ENCODE measurements at places on chromosomes 1 and 21.

- DNase-seq = no peak
These were observed 17.6 kb upstream of the RWDD3 start for GRCh38 chr1:95216292-95216990.

GRCh38 chr1:5985250-5985649 is 7.0 kb downstream of the NPHP4 start:
- no peak for DNase-seq

DNA sequence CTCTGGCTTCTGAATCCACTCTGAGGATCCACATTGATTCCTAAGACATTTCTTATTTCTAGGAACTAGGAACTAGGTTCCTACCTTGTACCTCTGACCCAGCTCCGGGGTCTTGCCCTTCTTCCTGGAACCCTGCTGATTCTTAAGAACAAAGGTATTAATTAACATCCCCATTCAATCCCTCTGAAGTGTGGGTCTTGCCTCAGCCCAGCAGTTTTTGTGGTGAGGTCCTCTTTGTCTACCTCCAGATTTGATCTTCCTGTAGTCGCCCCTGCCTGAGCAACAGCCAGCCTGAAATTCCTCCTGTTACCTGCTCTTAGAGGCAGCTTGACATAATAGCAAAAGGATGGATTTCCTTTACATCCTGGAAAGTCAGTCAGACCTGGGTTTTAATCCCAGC is 46.7 kb upstream of the CAMK1G start:
- DNase-seq = no peak

GRCh38 chr1:108109295-108109973 is 90.7 kb downstream of the SLC25A24 start:
- no peak for DNase-seq

GRCh38 chr1:168467452-168467851 is 76.3 kb downstream of the XCL2 start:
- DNase-seq = no peak

DNA sequence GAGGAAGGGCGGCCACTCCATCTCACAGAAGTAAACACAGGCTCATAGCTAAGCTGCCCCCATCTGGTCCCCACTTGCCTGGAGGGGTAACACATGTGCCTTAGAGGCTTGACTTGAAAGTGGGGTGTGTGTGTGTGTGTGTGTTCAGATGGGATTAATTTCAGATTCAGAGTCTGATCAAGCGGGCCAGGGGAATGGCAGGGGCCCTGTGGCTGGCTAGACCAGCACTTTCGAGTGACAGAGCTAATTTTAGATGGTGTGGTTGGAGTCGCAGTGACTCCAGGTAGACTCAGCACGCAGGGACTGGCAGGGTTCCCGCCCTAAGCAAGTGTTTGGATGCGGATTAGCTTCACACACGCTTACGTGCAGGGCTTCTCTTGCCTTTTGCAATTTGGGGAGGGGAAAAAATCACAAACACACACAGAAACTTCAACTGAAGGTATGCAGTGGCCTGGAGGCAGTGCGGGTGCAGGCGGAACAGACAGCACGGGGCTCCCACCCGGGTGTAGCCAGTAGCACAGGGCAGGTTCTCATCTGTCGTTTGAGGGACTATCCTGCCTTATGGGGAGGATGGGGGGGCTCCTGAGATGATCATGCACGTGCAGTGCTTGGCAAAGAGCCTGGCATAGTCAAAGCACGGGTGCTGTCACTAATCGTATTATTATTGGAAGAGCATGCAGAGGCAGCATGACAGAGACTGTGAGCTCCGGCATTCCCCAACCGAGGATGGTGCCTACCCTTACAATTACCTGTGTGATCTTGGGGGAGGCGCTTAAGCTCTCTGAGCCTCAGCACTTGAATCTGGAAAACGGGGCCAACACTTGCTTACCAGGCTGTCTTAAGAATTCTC is 1.3 kb downstream of the EDN2 start:
- DNase-seq = no peak

- DNase-seq = peak; percentile 59
These were observed 28.7 kb downstream of the NBPF3 start for GRCh38 chr1:21468599-21468998.

DNA sequence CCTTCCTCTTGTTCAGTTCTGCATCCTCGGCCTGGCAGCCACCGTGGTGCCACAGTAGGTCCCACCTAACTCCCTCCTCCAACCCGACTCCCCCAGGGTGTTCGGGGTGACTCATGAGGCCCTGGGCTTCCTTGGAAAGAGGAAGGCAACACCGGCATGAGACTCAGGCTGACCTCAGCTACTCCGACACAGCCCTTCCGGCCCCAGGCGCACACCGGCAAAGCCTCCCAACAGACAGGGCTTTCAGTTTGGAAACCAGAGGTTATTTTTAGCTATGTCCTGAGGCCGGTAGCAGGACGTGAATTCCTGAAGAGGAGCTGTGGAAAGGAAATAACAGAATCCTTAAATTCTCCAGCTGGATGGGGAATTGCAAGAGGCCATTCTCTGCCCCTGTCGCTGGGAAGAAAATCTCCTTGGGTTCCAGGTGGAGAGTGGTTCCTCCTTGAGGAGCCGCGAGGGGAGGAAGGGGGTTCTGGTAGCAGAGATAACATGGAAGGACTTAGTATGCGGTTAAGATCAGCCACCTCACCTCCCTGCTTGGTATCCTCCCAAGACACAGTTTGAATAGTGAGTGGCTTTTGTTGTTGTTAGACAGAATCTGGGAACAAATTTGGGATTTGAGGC is 24.4 kb downstream of the PLXNA2 start:
- DNase-seq = no peak

GRCh38 chr1:35406103-35406502 is 137.6 kb downstream of the ZMYM4 start:
- DNase-seq = no peak

DNA sequence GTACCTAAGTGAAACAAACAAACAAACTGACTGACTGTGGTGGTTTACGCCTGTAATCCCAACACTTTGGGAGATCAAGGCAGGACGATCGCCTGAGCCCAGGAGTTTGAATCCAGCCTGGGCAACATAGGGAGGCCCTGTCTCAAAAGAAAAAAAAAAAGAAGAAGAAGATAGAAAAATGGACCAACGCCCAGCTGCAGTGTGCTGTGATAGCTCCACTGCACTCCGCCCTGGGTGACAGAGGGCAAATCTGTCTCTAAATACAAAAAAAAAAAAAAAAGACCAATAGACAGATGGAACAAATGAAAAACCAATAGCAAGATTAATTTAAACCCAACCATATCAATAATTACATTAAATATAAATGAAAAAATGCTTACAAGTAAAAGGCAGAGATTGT is 13.9 kb downstream of the AKR7A3 start:
- DNase-seq = no peak

GRCh38 chr1:167462341-167462740 is 56.0 kb downstream of the CD247 start:
- no peak for DNase-seq

GRCh38 chr1:37437087-37437486 is 37.3 kb upstream of the ZC3H12A start:
- DNase-seq = no peak

DNA sequence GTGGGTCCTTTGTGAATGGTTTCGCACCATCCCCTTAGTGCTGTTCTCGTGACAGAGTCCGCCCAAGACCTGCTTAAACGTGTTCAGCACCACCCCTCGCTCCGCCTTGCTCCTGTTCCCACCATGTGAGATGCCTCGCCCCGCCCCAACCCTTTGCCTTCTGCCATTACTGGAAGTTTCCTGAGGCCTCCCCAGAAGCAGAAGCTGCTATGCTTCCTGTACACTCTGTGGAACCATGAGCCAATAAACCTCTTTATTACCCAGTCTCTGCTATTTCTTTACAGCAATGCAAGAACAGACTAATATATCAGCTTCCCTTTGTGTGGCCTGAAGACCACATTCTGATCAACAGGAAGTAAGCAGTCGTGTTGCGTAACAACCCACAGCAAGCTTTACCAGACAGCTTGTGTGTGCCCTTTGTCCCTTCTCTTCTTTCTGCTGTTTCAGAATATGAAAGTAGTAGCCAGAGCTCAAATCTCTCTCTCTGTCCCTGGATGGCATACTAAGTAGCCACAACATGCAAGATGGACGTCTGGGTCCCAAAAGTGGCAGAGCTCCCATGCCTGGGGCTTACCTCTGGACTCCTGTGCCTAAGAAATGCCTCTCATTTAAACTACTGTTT is 14.1 kb downstream of the HENMT1 start:
- no peak for DNase-seq

DNA sequence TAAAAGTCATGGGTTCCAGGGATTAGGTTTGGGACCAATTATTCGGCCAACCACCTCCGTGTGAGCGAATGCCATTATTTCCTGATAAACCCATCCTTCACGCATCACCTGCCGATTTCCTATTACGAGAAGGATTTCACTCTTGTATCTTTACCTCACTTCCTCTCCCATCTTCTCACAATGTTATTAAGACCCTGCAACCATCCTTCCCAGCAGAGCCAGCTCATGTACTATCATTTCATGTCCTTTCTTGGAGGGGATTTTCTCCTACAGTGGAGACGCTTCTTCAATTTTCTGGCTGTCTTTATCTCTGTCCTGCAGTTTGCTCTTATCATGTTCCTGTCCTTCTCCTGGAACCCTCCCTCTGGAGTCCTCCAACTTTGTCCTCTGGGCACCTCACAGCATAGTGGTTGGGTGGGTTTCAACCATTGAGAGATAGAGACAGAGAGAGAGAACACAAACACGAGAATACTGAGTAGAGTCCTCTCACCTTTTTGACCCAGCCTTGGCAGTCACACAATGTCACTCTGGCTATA is 192.2 kb downstream of the DYRK1A start:
- no peak for DNase-seq

GRCh38 chr1:38614861-38615260 is 244.7 kb downstream of the RRAGC start:
- DNase-seq = peak; percentile 32

- no peak for DNase-seq
These were observed 55.5 kb downstream of the PGM1 start for GRCh38 chr1:63648689-63649088.

DNA sequence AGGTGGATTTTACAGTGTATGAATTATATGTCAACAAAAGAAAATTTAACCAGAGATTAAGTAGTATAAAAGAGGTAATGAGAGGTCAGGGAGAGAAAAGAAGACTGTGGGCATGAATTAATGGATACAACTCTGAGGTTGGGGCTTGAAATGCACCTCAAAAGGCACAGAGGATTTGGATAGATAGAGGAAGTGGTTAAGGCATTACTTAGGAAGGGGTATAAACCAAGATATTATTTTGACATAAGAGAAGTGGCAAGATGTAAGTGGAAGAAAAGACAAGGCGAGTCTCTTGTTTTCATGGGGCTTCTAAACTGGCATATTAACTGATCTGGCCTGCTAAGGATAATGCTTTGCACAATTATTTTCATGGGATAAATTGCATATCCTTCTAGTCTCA is 34.1 kb downstream of the RAP1A start:
- DNase-seq = no peak

Data from neural progenitor cell (in vitro differentiated cells).